ENCODE measurements at places on chromosomes 5 and 9.

DNA sequence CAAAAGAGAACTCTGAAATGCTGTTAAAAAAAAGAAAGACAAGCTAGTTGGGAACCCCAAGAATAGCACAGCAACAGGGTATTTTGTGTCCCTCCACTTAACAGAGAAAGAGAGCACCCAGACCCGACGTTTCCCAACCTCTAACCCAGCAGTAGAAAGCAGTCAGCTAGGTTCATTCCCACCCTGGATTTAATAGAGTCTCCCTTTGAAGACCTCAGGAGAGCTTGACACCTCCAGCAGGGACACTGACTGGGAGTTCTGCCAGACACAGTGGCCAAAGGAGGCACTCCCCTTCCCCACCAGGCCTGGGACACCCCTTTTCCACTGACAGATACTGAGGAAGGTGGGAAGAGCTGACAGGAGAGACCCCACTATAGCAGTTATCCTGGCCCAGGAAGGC lies 337.5 kb upstream of the MSX2 start:
- DNase-seq = no peak

DNA sequence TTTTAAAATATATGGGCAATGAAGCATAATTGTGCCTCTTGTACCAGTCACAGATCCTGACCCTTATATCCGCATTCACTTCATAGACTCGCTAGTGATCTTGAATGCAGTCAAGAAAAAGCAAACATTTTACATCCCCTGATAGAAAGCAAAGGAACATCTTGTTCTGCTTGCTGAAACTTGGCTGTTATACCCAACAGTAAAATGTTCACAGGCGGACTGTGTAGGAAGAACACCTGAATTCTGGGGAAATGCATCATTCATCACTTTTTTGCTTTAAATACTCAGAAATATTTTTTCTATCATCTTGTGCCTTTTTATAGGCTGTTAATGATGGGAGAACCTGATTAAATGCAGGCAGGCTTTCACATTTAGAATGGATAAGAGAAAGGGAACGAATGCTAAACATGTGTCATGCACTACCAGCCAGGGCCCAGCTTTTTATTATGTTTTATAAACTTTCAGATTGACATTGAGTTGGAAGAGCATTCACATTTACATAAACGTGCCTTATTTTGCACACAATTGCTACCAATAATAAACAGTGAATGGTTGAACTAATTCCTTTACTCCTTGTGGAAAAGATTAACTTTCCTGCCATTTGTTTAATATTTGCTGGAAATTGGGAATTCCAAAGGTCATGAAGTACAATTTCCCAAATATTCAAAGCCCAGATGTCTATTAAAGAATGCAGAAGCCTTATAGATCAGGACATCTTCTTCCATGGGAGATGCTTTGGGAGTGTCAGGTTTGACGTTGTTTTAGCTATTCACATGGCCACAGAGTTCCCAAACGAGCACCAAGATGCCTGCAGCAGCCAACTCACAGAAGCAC lies 756.2 kb downstream of the TLE1 start:
- DNase-seq = no peak

DNA sequence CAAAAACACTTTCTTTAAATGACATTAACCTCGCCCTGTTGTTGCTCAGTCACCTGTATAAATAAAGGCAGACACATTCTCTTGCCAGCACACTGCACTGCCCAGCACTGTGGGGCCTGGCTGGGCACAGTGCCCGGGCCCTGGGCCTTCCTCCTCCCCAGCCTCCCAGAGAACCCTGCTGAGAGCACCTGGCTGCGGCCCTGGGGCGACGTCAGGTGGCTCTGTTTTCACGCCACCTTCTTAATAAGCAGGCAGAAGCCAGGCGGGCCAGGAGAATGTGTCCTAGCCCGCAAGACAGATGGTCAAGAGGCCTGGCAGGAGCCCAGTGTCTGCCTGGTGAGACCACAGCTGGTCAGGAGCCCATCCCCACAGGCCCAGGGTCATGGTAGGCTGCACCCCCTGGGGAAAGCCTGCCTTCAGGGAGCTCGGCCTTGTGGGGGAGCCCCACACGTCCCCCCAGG lies 8.2 kb upstream of the AGPAT2 start:
- no peak for DNase-seq

GRCh38 chr5:42655982-42656650 lies 100.5 kb upstream of the CCDC152 start:
- no peak for DNase-seq
